Stimulated activated CD4-positive, alpha-beta T cell treated with anti-CD3 and anti-CD28 coated beads, Interleukin-1b, Interleukin-23, amount 100 ng/mL, for 24 hours (primary cell): ENCODE measurements at places on chromosomes 12 and 14.

GRCh38 chr12:126233625-126234024 lies 1168.4 kb downstream of the AACS start:
- DNase-seq = no peak

DNA sequence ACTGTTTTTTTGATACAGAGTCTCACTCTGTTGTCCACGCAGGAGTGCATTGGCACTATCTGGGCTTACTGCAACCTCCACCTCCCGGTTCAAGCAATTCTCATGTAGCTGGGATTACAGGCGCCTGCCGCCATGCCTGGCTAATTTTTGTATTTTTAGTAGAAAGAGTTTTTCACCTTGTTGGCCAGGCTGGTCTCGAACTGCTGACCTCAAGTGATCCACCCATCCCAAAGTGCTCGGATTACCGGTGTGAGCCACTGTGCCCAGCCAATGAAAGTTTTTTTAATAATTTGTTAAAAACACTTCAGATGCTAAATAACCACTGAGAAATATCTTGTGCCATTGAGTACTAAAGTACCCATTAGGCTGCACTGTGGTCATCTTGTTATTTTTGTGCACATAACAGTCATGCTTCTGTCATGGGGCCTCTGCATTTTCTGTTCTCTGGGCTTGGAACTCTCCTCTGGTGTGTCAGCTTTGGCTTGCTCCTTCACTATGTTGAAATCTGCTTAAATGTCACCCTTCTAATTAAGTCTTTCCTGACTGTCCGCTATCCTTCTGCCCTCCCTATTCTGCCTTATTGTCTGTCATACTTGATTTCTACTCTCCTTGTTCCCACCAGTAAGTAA lies 105.1 kb downstream of the KTN1 start:
- DNase-seq = no peak

DNA sequence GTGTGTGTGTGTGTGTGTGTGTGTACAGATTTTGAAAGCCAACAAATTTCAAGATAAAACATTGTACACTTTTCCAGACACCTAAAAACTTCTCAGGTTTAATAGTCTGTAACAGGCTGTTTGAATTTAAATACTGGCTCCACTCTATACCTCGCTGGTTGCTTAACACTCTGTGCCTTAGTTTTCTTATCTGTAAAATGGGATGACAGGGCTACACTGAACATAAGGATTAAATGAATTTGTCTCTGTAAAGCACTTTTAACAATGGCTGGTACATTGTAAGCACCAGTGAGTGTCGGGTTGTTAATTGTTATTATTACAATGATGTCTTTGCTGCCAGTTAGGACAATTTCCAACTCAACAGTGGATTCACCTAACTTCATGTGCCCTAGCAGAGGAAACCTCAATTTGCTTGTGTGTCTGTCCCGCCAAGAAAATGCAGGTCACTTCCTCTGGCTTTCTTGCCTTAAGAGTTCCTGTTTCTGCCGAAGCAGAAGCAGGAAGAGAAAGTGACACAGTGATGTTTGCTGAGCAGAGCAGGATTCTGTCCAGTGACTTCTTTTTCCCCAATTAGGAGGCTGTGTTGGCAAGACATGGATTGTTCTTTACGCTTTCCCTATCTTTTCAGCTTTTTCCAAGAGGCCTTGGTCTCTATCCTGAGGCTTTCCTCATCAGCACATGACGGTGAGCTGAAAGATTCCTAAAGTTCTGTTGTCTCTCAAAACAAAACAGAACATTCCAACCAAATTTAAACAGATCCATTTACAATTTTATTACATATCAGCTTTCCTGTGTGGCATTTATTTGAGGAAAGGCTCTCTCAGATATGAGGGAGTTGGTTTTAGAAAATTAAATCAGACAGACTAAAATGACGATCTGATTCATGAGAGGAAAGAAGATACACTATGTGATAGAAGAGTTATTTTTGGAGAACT lies 154.1 kb upstream of the ATP2B1 start:
- no peak for DNase-seq

DNA sequence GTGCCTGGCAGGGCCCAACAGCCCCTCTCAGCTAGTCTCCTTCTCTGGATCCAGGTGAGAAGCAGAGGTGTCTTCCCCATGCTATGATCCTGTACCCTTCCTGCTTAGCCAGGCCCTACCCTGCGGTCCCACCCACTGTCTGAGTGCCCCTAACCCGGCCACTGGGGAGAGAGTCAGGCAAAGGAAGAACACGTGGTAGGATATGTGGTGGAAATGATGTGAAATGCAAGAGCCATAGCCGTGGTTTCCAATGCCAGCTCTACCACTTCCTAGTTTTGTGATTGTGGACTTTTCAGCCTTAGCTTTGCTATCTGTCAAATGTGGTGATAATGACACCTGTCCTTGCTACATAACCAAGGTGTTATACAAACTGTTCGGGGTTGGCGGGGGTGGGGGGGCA lies 15.8 kb downstream of the KRT2 start:
- no peak for DNase-seq

DNA sequence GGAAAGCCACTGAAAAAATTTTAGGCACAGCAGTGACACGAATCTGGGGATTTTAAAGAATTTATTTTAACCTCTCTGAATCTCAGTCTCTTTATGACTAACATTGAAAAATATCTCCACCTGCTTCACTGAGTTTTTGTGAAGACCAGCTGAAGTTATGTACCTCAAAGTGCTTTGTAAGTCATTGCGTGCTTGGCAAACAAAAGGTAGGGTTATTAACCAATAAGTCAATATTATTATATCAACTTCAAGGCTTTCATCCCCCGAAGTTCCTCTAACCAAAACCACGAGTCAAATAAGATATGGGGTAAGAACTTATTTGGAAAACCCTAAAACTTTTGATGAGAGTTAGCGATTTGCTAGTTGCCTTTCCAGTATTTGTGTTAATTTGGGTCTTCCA lies 62.3 kb downstream of the HSPB8 start:
- no peak for DNase-seq

- DNase-seq = no peak
Measured at GRCh38 chr12:122722387-122722786, 5.8 kb upstream of the HCAR3 start.

- DNase-seq = no peak
Measured at GRCh38 chr12:54051874-54052437, 1.7 kb upstream of the HOXC4 start.

DNA sequence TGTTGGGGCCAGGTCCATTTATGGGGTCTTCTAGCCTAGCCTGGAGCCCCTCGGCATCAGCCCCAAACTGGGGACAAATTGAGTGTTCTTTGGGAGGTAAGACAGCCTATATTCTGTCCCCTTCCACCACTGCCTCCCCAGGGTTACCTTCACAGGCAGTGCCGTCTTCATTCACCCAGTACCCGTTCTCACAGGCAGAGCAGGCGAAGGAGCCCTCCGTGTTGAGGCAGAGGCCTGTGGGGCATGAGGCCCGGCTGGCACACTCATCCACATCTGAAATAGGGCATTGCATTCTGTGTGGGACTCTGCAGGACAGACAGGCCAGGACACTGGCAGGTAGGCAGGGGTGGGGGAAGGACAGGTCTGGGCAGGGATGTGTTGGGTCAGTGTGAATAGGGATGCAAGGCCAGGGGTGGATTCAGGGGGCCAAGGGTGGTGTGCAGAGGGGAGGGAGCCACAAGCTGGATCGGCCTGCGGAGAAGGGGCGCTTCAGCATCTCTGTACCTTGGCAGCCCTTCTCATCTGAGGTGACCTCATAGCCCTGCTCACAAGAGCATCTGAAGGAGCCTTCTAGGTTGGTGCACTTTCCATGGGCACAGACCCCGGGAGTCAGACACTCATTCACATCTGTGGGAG lies 16.1 kb downstream of the ISCA2 start:
- no peak for DNase-seq
